Brain (organoid and tissue), 16 donors: ENCODE measurements at places on chromosomes 16 and 17.

- no peak for DNase-seq
Measured at GRCh38 chr16:31880322-31880979, 6.8 kb downstream of the ZNF267 start.

DNA sequence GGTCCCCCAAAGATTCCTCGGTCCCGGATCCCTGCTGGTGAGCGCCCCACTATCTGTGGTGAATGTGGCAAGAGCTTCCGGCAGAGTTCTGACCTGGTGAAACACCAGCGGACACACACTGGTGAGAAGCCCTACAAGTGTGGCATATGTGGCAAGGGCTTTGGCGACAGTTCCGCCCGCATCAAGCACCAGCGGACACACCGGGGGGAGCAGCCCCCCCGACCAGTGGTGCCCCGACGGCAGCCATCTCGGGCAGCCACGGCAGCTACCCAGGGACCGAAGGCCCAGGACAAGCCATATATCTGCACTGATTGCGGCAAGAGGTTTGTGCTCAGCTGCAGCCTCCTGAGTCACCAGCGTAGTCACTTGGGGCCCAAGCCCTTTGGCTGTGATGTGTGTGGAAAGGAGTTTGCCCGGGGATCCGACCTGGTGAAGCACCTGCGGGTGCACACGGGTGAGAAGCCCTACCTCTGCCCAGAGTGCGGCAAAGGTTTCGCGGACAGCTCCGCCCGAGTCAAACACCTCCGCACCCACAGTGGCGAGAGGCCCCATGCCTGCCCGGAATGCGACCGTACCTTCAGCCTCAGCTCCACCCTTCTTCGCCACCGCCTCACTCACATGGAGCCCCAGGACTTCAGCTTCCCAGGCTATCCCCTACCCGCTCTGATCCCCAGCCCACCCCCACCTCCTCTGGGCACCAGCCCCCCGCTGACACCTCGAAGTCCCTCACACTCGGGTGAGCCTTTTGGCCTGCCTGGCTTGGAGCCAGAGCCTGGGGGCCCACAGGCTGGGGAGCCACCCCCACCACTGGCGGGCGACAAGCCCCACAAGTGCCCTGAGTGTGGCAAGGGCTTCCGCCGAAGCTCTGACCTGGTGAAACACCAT, 2.8 kb downstream of the ZNF48 start:
- DNase-seq, result no peak

DNA sequence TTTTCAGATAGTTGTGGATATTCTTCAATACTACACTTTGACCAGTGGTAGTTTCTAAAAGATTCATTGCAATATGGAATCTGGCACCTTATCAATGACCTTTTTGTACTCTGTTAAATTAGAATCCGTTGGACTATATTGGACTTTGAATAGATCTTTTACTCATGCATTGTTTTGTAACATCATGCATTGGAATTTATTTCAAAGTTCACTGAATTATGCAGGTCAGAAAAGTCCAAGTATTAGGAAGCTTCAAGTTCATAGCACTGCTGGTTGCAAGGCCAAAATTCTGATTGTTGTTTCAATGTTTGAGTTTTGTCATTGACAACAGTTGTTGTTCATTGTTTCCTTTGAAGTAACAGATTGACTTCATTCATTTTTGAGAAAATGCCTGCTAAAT, 7.9 kb upstream of the DHRS11 start:
- DNase-seq, result no peak

GRCh38 chr16:80804056-80804525, 307 bp downstream of the CDYL2 start:
- peak; percentile 92 for DNase-seq

DNA sequence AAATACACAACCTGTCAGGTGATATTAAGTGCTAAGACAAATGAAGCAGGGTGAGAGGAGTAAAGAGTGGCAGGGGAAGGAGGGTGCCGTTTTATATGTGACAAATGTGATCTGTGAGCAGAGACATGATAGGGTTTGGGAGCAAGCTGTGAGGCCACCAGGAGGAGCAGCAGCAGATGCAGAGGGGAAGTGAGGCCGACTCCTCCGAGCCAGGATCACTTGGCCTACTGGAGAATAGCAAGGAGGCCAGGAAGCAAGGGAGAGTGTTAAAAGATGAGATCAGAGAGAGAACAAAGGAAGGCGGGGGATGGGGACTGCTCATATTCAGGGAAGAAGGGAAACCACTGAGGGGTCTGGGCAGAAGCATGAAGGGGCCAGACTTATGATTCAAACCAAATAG, 129.4 kb downstream of the TANGO6 start:
- DNase-seq, result peak; percentile 22
